Heart right ventricle (tissue), 16 donors: ENCODE measurements at places on chromosomes 3 and 15.

DNA sequence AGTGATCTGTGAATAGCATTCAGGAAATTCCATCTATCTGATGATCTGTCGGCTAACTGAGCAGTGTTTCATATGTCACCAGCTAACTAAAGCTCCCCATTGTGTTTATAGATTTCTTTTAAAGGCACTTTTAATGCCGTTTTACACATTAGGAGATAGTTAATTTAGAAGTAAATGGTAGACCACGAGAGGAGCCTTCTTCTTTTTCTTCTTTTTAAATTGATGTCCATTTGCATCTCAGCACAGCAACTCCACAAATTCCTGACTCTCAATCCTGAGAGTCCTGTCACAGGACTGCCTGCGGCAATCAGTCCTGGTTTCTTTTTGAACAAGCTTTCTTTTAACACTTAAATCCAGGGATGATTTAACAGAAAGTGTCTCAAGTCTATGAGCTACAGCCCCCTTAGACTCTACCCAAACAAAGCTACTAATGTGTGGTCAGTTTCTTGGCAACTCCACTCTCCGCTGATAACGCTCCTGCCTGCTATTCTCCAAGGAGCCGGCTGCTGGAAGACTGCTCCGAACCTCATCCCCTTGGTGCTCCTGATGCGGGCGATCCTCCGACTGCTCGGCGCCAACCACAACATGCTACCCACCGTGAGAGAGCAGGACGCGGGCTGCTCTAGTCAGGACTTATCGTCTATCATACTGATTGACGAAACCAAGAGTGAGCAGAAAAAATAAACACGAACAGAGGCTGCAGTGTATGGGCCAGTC lies 421.4 kb downstream of the MECOM start:
- DNase-seq = peak; percentile 47

- DNase-seq = no peak
Measured at GRCh38 chr15:29776859-29777258, 45.4 kb downstream of the TJP1 start.

- no peak for DNase-seq
Measured at GRCh38 chr15:100633763-100634075, 31.3 kb downstream of the ASB7 start.

GRCh38 chr3:31936420-31937060 lies 44.5 kb downstream of the OSBPL10 start:
- DNase-seq = no peak

DNA sequence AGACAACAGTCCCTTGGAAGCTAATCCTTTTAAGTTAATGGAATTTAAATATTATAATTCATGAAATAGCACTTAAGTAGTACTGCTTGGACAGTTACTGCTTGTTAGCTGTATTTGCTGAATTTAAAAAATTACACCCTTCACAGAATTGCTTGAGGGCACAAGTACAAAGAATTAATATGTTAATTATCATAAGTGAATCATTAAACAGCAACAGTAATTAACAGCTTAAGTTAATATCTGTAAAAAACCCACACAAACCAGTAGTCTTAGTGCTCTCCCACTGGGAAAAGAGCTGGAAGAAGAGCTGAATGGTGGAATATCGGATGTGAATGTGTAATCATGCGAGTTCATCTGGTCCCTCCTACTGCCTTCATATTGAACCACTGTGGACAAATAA lies 232.0 kb downstream of the CD47 start:
- no peak for DNase-seq

DNA sequence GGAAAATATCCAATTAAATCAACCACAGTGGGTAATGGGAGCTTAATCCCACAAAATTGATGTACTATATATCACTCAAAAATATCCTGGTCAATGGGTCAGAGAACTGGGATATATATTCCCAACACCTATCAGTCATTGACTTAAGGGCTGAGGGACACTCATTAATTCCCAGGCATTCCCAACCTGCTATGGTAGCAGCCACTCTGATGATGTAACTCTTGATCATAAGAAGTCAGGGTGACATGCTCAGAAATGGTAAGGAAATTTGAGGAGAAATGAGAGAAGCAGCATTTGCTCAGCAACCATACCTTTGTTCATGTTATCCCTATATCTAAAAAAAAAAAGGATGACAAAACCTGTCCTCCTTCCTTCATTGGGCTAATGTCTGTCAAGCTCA lies 3.1 kb upstream of the PLOD2 start:
- no peak for DNase-seq

DNA sequence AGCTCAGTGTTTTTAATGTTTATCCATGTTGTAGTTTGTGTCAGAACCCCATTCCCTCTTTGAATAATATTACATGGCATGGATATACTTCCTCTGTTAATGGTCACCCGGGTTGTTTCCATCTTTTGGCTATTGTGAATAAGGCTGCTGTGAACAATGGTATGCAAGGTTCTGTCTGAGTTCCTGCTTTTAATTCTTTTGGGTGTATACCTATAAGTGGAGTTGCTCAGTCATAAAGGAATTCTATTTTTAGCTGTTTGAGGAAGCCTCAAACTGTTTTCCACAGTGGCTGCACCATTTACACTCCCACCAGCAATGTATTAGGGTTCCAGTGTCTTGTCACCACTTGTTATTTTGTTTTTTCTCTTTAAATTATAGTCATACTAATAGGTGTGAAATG lies 99.6 kb downstream of the SLC25A26 start:
- no peak for DNase-seq

- no peak for DNase-seq
Measured at GRCh38 chr15:27092390-27092789, 121.4 kb downstream of the GABRG3 start.

GRCh38 chr3:147654827-147655226 lies 245.7 kb downstream of the ZIC1 start:
- no peak for DNase-seq

GRCh38 chr3:127690106-127690505 lies 17.4 kb downstream of the ABTB1 start:
- DNase-seq = no peak

GRCh38 chr3:177467247-177467985 lies 270.1 kb upstream of the TBL1XR1 start:
- DNase-seq = no peak

DNA sequence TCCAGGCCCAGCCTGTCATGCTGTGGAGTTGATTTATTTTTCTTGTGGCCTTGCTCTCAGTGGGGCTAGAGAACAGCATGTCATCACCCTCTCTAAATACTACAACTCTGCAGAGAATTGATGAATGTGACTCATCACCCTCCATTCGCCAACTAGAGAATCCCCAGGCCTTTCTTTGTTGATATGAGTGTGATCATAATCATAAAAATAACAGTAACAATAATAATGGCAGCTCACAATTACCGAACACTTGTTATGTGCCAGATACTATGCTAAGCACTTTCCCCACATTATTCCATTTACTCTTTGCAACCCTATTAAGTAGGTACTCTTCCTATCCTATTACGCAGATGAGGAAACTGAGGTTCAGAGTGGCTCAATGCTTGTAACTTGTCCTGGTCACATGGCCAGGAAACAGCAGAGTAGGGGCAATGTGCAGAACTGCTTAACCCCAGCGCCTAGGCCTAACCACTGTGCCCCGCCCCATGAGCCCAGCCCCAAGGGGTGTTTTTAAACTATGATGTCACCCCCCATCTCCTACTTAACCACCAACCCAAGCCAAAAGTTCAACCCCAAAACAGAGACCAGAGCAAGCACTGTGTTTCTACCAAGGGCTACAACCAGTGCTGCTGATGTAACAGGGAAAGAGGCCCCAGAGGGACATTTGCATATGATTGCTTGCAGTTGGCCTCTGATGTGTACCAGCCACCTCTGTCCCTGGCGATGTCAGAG lies 104.5 kb downstream of the ADCY5 start:
- no peak for DNase-seq

- no peak for DNase-seq
Measured at GRCh38 chr3:47288966-47289910, 6.5 kb downstream of the KLHL18 start.

- DNase-seq = peak; percentile 40
Measured at GRCh38 chr15:90165659-90166489, 35.3 kb upstream of the SEMA4B start.

DNA sequence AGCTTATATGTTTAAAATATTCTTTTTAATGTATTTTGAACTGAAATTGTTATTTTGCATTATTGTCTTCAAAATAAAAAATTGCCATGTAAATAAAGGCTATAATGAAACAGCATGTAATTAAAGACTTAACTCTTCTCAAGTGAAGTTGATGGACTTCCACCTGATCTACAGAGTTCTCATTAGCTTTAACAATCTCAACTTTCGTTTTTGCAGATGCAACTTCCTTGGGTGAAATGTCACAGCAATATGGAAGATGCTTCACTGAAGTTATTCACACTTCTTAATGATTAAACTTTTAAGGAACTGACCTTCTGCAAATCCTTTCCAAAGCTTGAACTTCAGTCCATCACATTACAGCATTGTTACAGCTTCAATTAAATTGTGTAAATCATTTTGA lies 63.6 kb downstream of the OSTN start:
- no peak for DNase-seq
